ENCODE measurements at places on chromosomes 3 and 15. TPM values are rescaled to one million over a fixed set of nuclear protein-coding genes. Genes with fewer than 3 reads are reported as not detected.

The GATM gene
- 19.9 TPM for polyA plus RNA-seq

The NRROS gene
- polyA plus RNA-seq, result 2.8 TPM

The FEZF2 gene
- not detected for polyA plus RNA-seq

The GNAT1 gene
- polyA plus RNA-seq, result not detected

The MCF2L2 gene
- 0.35 TPM for polyA plus RNA-seq

The ARMC8 gene
- 47.6 TPM for polyA plus RNA-seq

The PTX3 gene
- polyA plus RNA-seq, result 5.5 TPM

The CACNA2D3 gene
- 1.6 TPM for polyA plus RNA-seq

The IL20RB gene
- 0.33 TPM for polyA plus RNA-seq

The SPATA12 gene
- 0.09 TPM for polyA plus RNA-seq

The CHST2 gene
- polyA plus RNA-seq, result 33.0 TPM

The NR2E3 gene
- polyA plus RNA-seq, result 0.94 TPM

The ATP6V1A gene
- 99.8 TPM for polyA plus RNA-seq

The SCN11A gene
- 0.93 TPM for polyA plus RNA-seq

The CCR9 gene
- 0.19 TPM for polyA plus RNA-seq

The CNTN4 gene
- polyA plus RNA-seq, result 123 TPM

The SCAMP2 gene
- 71.8 TPM for polyA plus RNA-seq

The A4GNT gene
- polyA plus RNA-seq, result 0.12 TPM

The THSD4 gene
- 27.2 TPM for polyA plus RNA-seq

The IMPG2 gene
- 0.52 TPM for polyA plus RNA-seq

The SIDT1 gene
- polyA plus RNA-seq, result 2.7 TPM

The MAGI1 gene
- polyA plus RNA-seq, result 27.2 TPM

The CCDC33 gene
- polyA plus RNA-seq, result 2.8 TPM

The SYNPR gene
- 0.06 TPM for polyA plus RNA-seq

The RSL24D1 gene
- 138 TPM for polyA plus RNA-seq

The FBXW12 gene
- polyA plus RNA-seq, result 0.37 TPM

The TLR9 gene
- polyA plus RNA-seq, result 0.23 TPM

The CDHR4 gene
- not detected for polyA plus RNA-seq

The ZIC4 gene
- polyA plus RNA-seq, result 0.26 TPM

The FAH gene
- polyA plus RNA-seq, result 26.9 TPM

The NAALADL2 gene
- polyA plus RNA-seq, result 25.3 TPM

The RTP1 gene
- polyA plus RNA-seq, result not detected

The CIB2 gene
- polyA plus RNA-seq, result 30.5 TPM

The BNC1 gene
- polyA plus RNA-seq, result 0.31 TPM

The PBRM1 gene
- polyA plus RNA-seq, result 63.5 TPM

The LSMEM2 gene
- polyA plus RNA-seq, result 0.67 TPM

The PLA1A gene
- polyA plus RNA-seq, result 7.0 TPM

The LIPC gene
- polyA plus RNA-seq, result 16.8 TPM

The FOXP1 gene
- polyA plus RNA-seq, result 45.3 TPM

The ALDH1A2 gene
- 281 TPM for polyA plus RNA-seq

The RHCG gene
- 2.2 TPM for polyA plus RNA-seq

The LEKR1 gene
- polyA plus RNA-seq, result 4.1 TPM

The UBAP1L gene
- 2.3 TPM for polyA plus RNA-seq

The GABRA5 gene
- 0.14 TPM for polyA plus RNA-seq

The SLC9C1 gene
- 0.70 TPM for polyA plus RNA-seq

The EFL1 gene
- 23.7 TPM for polyA plus RNA-seq

The MOBP gene
- polyA plus RNA-seq, result 0.04 TPM
